ENCODE measurements at places on chromosomes 1 and 21. TPM values are rescaled to one million over a fixed set of nuclear protein-coding genes. Genes with fewer than 3 reads are reported as not detected.

DIO1 gene
- total RNA-seq, result not detected

TMPRSS15 gene
- not detected for total RNA-seq

TRIM67 gene
- not detected for total RNA-seq

GRCh38 chr1:50774759-50775351 is 185.2 kb downstream of the FAF1 start:
- no peaks in the 10 kb centered on the region for H3K4me1 ChIP-seq
- H3K27me3 ChIP-seq, result no peaks in the 10 kb centered on the region
- H3K27ac ChIP-seq, result no peak overlapping the region
- no peak for DNase-seq
- no peak overlapping the region for H3K4me3 ChIP-seq

DNA sequence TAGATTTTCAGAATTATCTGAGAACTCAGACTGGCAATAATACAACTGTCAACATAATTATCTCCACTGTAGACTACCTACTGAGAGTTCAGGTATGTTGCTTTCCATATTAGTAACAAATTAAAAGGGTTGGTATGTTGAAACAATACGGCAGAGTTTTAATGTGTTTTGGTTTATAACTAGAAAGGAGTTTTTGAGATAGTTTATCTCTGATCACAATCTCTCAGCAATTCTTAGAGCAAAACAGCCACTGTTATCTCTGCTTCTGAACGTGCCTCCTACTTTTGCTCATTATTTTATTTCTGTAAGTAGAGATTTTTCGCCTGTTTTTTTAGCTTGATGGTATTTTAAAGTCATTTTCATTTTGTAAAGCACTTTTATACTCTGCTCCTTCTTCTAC is 118.7 kb downstream of the ZP4 start:
- H3K27me3 ChIP-seq, result no peaks in the 10 kb centered on the region
- no peak overlapping the region for H3K4me3 ChIP-seq
- H3K4me1 ChIP-seq, result no peaks in the 10 kb centered on the region
- no peaks in the 10 kb centered on the region for H3K36me3 ChIP-seq

- no peaks in the 10 kb centered on the region for H3K27me3 ChIP-seq
- peaks cover 11% of the 10 kb centered on the region for H3K4me1 ChIP-seq
- H3K36me3 ChIP-seq, result peaks cover 36% of the 10 kb centered on the region
- no peak overlapping the region for H3K27ac ChIP-seq
- H3K4me3 ChIP-seq, result no peak overlapping the region
Measured at GRCh38 chr1:89935235-89935634, 59.7 kb upstream of the ZNF326 start.

DNA sequence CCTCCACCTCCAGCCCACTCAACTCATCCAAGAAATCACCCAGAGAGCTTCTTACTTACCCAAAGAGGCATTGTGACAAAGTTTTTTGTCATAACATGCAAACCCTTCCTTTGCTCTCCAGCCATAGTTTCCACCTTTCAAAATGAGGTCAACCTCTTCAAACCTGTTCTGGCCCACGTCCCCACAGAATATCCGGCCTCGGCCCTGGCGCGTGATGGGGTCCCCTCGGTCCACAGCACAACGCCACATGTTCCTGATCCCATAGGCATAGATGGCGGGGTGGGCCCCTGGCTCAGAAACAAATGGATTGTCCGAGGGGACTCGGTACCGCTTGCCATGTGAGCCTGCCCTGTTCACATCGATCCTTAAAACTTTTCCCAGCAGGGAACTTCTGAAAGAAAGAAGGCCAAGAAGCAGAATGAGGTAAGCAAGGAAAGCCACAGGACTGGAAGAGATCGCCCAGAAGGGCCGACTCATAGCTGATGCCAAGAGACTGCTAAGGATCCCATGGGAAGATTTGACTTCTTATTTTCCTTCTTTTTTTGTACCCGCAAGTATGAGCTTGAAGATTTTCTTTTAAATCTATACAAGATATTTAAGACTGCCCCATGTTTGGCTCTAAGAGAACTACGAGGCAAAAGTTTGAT is 7.8 kb downstream of the HHIPL2 start:
- peaks cover 10% of the 10 kb centered on the region for H3K27me3 ChIP-seq
- no peak for DNase-seq
- H3K4me1 ChIP-seq, result no peaks in the 10 kb centered on the region
- H3K36me3 ChIP-seq, result no peaks in the 10 kb centered on the region

- H3K36me3 ChIP-seq, result no peaks in the 10 kb centered on the region
- H3K4me3 ChIP-seq, result no peak overlapping the region
- no peaks in the 10 kb centered on the region for H3K27me3 ChIP-seq
- DNase-seq, result no peak
- no peaks in the 10 kb centered on the region for H3K4me1 ChIP-seq
- no peak overlapping the region for H3K27ac ChIP-seq
Measured at GRCh38 chr1:59100708-59101374, 196.1 kb upstream of the FGGY start.

- H3K4me1 ChIP-seq, result peaks cover 68% of the 10 kb centered on the region
- no peaks in the 10 kb centered on the region for H3K36me3 ChIP-seq
- H3K27ac ChIP-seq, result peak overlapping the region; percentile 83
- DNase-seq, result peak; percentile 78
- no peaks in the 10 kb centered on the region for H3K27me3 ChIP-seq
Measured at GRCh38 chr1:154747740-154748404, 122.2 kb downstream of the KCNN3 start.

DNA sequence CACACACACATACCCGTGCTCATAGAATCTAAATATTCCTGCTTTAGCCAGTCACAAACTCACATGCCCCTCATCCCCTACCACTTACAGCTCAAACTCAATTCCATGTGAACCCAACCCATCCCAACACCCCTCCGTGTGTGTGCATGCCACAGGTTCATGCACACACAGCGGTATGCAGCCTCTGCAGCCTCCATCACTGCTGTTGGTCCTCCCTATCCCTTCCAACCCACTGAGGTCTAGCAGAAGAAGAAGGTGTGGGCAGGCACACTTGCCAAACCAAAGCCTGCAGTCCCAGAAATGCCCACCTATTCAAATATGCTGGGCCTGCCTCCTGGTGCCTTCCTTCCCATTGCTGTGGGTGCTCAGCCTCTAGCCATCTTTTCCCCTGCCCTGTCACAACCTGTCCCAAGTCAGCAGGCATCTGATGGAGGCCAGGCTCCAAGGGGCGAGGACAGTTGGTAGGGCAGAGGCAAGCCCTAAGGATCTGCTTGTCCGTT is 26.2 kb downstream of the SLC2A1 start:
- peaks cover 62% of the 10 kb centered on the region for H3K36me3 ChIP-seq
- no peak for DNase-seq
- H3K27me3 ChIP-seq, result no peaks in the 10 kb centered on the region
- peaks cover 75% of the 10 kb centered on the region for H3K4me1 ChIP-seq
- peak overlapping the region; percentile 98 for H3K27ac ChIP-seq
- peak overlapping the region; percentile 62 for H3K4me3 ChIP-seq

DNA sequence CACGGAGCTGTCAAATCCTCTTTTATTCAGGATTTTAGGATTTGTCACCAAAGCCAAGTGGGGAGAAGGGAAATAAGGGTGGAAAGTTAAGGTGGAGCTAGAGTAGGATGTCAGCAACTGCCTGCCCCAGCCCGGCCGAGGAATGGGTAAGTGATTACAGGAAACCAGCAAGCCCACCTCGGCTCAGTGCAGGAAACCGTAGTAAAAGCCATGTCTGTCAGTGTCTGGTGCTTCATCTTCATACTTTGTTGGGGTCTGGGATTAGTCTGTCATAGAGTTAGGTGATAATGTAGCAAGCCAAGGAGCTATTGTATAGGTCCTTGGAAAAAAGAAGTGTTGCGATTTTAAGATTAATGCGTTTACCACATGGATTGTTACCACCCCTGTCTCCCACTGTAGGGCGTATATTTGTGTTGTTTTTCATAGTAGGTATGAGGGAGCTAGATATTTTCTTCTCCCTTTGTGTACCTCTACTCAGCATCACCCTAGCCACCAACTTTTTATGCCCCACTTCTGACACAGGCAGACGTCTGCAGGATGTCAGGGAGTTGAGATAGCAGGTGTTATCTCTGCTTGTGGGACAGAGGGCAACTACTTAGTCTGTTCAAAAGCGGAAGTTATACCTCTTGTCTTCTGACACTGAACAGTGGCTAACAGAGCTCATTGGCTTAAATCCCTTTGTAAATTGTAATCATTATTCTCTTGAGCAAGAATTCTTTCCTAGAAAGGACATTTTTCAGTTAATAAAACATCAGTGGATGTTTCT is 253.7 kb downstream of the HHAT start:
- peaks cover under 1% of the 10 kb centered on the region for H3K36me3 ChIP-seq
- no peaks in the 10 kb centered on the region for H3K4me1 ChIP-seq
- H3K27ac ChIP-seq, result no peak overlapping the region
- DNase-seq, result no peak
- no peak overlapping the region for H3K4me3 ChIP-seq
- H3K27me3 ChIP-seq, result peaks cover 3% of the 10 kb centered on the region

DNA sequence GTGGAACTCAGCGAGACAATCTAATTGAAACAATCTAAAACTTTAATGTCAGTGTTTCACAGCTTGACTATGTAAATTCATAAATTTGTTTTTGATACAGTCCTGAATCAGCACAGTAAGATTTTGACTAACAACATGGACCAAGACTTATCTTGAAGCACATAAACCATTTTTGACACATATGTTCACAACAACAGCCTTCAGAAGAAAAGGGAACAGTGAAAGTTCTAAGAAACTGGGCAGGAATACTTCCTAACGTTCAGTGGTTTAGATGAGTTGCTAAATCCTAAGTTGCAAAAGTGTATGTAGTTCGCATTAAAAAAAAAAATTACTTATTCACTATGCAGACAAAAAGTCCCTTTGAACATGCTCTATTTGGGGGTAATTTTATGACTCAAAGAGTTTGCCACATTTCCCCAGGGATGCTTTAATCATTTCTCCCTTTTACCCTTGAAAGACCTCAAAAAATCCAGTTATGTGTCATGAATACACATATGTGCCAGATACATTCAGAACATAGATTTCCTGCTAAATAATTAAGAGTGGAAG is 120.2 kb downstream of the MRPL39 start:
- peak overlapping the region; percentile 58 for H3K4me3 ChIP-seq
- peak overlapping the region; percentile 87 for H3K27ac ChIP-seq
- no peak for DNase-seq
- H3K27me3 ChIP-seq, result no peaks in the 10 kb centered on the region
- peaks cover 38% of the 10 kb centered on the region for H3K36me3 ChIP-seq

- peaks cover 38% of the 10 kb centered on the region for H3K4me1 ChIP-seq
- H3K4me3 ChIP-seq, result no peak overlapping the region
- H3K27ac ChIP-seq, result peak overlapping the region; percentile 35
- H3K27me3 ChIP-seq, result no peaks in the 10 kb centered on the region
Measured at GRCh38 chr1:147641695-147642592, 28.4 kb downstream of the ACP6 start.

DNA sequence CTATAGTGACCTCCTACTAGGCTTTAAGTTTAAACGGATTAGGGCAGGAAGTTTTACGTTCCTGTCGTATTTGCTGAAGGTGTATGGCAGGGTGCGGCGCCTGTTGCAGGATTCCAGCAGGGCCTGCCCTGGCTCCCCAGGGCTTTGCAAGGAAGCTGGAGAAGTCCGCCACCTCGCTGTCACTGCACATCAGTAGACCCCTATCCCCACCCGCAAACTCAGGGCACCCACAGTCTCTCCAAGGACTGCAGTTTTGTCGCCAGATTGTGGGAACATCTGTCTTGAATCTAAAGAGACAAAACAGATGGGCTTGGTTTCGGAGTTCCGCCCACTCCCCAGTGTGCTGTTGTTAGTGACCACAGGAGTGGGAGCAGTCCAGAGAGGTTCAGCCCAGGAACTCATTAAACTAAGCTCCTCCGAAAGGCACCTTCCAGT is 110.8 kb downstream of the CDC7 start:
- no peaks in the 10 kb centered on the region for H3K27me3 ChIP-seq
- DNase-seq, result no peak
- no peaks in the 10 kb centered on the region for H3K4me1 ChIP-seq
- no peak overlapping the region for H3K27ac ChIP-seq
- no peak overlapping the region for H3K4me3 ChIP-seq

GRCh38 chr1:214022810-214023425 is 35.1 kb downstream of the PROX1 start:
- peaks cover 4% of the 10 kb centered on the region for H3K27me3 ChIP-seq
- H3K4me1 ChIP-seq, result no peaks in the 10 kb centered on the region
- no peak overlapping the region for H3K4me3 ChIP-seq

- H3K4me3 ChIP-seq, result no peak overlapping the region
- no peaks in the 10 kb centered on the region for H3K36me3 ChIP-seq
- no peak for DNase-seq
- no peaks in the 10 kb centered on the region for H3K27me3 ChIP-seq
Measured at GRCh38 chr1:201617157-201617556, 78.2 kb downstream of the NAV1 start.

- peak overlapping the region; percentile 16 for H3K27ac ChIP-seq
- DNase-seq, result no peak
- H3K4me1 ChIP-seq, result peaks cover 82% of the 10 kb centered on the region
- H3K36me3 ChIP-seq, result peaks cover 33% of the 10 kb centered on the region
- H3K27me3 ChIP-seq, result no peaks in the 10 kb centered on the region
Measured at GRCh38 chr1:111669268-111669667, 49.7 kb downstream of the RAP1A start.

DNA sequence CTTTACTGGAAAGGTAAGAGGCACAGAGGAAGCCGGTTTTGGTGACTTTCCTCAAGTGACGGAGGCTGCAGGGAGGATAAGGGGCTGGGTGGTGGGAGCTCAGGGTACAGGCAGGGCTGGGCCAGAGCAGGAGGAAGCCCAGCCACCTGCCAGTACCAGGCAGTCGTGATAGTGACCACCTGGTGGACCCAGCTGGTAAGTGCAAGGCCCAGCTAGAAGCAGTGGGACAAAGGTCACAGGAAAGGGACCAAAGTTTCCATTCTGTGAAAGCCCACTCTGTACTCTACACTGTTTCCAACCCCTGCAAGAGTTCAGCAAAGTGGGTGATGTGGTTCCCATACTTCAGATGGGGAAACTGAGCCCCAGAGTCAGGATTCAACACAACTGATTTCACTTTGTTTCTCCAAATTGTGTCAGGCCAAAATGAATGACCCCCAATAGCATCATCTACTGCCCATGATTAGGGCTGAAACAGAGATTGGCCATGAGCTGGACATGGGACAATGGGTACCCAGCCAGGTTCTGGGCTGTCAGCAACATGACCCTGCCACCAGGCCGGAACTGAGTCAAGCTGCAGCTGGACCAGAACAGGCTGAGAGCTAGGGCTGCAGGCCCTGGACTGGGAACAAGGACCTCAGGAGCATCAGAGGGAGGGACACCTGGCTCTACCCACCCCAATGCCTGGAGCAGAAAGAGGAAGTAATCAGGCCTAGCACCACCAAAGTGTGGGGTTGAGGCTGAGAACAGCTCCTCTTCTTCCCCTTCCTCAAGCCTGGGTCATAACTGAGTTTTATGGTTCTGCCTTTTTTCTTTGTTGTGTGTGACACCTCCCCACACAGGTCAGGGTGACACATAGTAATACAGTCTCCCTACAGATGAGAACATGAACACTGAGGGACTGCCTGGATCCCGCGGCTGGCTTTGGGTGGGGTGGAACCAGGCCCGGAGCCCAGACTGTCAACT is 50.2 kb downstream of the KCNN3 start:
- H3K27me3 ChIP-seq, result no peaks in the 10 kb centered on the region
- no peaks in the 10 kb centered on the region for H3K4me1 ChIP-seq
- peak; percentile 26 for DNase-seq
- H3K36me3 ChIP-seq, result no peaks in the 10 kb centered on the region

Data from activated CD4-positive, alpha-beta memory T cell treated with anti-CD3 and anti-CD28 coated beads for 36 hours (primary cell).